ENCODE measurements at places on chromosomes 1 and 21.

DNA sequence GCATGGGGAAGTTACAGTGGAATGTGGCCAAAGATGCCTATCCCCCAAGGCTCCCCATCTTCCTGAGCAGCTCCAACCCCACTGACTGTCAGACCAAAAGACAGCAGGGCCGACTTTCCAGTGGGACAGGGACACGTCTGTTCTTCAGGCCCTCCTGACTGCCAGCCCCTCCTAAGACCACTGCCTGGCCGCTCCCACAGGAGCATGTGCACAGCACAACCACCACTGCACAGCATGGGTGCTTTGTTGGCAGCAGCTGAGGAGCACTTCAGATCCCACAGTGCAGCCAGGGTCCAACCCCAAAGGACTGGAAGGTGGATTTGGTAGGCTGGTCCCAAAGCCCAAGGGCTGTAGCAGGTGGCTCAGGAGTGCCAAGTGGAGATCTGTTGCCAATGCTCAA, 648.3 kb upstream of the BRINP3 start:
- no peak for DNase-seq

GRCh38 chr21:44527983-44528633, 11.9 kb downstream of the KRTAP10-1 start:
- DNase-seq = no peak

DNA sequence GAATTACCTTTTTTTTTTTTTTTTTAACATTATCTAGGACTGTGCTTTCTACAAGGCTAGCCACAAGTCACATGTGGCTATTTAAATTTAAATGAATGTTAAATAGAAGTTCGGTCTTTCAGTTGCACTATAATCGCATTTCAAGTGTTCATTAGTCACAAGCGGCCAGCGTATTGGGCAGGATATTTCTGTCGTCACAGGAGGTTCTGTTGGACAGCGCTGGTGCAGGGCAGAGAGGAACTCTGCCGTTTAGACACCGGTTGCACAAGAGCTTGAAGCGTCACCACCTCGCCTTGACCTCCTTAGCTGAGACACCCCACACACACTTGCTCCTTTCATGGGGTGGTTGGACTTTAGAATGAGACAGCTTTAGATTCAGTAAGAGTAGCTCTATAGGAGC, 64.1 kb downstream of the BACE2 start:
- no peak for DNase-seq

DNA sequence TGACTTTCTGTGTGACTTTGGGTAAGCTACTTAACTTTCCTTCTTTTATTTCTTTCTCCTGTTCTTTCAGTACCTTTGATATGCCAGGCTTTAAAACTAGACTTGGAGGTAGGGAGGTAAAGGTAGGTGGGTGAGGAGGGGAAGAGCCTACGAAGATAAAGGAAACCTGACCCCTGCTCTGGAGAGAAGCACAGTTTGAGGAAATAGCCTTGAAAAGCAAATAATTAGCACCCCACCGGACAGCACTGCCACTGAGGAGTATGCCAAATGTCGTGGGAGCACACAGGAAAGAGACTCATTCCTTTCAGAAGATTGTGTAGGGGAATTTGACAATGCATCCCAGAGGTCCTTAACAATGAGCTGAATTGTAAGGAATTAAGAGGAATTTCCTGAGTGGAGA, 65.2 kb upstream of the SPAG17 start:
- no peak for DNase-seq

GRCh38 chr1:43648221-43648847, 1.6 kb upstream of the KDM4A start:
- no peak for DNase-seq

DNA sequence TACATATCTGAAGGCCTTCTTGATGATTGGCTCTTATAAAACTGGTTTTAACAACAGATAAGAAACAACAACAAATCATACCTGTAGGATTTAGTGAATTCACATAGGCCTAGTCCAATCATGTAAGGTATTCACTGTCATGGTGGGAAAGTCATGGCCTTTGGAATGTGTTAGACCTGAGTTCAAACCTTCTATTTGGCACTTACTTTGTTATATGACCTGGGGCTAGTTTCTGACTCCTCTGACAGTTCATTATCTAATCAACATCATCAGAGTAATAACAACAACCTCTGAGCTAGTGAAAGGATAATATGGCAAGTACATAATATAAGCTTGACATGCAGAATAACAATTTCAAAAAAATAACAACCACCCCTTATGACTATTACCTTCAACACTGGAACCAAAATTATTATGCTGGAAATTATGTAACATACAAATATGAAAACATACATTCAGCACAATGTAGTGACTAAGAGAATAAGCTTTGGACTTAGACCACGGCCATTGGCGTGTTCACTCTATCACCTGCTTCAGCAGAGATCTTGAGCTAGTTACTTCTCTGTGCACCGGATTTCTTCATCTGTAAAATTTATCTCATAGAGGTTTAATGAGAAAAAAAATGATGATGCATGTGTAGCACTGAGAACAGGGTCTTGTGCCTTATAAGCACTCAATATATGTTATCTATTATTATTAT, 597.6 kb downstream of the LMO4 start:
- DNase-seq = no peak

- DNase-seq = no peak
These were observed 296.7 kb upstream of the USP25 start for GRCh38 chr21:15433091-15433490.
